ENCODE measurements at places on chromosomes 7 and 10.

- no peak for DNase-seq
Measured at GRCh38 chr10:91210014-91210413, 10.4 kb upstream of the PCGF5 start.

DNA sequence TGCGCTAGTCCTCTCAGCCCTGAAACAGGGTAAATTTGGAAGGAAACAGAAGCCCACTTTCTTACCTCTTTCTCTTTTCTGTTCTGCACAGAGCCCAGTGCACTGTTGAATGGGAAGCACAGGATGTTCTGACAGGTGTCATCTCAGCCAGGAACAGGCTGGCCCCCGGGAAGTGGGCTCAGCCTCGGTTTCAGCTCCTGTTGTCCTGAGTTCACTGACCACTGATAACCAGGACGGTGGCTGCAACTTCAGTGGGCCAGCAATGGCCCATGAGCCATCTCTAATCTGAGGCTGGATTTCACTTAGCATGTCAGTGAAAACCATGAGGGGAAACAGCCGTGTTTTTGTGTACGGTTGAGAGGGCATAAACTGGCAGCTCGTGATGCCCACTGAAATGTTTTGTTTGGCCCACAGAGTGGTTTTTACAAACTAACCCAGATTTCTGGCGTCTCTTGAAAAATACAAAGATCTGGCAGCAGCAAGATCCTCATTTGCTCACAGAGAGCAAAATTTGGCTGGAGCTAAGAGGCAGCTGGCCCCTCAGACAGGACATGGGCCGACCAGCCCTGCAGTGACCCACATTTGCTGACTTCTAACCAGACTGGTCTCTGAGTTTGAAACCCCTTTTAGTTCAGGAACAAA, 455.9 kb downstream of the PAXIP1 start:
- no peak for DNase-seq

- DNase-seq: no peak
Measured at GRCh38 chr7:125423458-125424155, 494.0 kb upstream of the POT1 start.

GRCh38 chr10:60139798-60140566, 233.6 kb upstream of the CCDC6 start:
- DNase-seq: no peak

DNA sequence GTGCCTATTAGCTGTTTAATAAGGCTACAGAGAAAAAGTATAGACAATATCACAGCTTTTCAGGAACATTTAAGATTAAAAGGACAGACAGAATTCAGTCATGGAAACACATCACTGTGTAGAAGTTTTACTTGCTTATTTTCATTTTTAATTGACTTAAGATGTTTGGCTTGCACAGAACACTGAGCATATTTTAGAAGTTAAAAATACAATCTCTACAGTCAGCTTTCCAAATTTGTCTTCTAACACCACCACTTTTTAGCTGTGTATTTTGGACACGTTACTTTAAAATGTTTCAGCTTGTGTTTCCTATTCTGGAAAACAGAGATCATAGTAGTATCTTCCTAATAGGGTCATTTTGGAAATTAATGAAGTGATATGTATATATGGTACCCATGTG, 11.8 kb downstream of the CFAP69 start:
- no peak for DNase-seq

DNA sequence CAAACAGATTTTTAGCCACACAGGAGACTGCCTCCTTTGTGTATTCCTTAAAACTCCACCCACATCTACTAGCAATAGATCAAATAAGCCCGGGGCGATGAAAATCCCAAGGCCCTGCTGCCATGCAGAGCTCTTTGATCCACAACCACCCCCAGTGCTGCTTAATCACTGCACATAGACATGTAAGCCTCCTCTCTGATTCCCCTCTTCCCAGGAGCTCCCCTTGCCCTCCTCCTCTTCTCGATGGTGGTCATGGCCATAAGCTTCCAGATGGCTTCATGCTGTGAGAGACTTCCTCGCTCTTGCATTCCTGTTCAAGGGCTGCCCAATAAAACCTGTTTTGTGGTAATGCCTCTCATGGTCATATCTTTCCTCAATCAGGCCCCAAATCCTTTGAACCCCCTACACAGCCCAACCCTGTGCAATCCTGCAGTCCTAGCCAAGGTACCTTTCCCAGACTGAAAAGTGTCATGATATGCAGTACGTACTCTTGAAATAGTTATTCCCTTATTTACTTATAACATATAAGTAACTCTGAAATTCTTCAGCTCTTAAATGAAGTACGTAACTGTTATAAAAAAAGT, 158.5 kb downstream of the CACNA2D1 start:
- DNase-seq: no peak

GRCh38 chr10:87918254-87918859, 54.9 kb downstream of the PTEN start:
- DNase-seq: no peak

- no peak for DNase-seq
Measured at GRCh38 chr10:99785646-99786045, 3.2 kb downstream of the ABCC2 start.

DNA sequence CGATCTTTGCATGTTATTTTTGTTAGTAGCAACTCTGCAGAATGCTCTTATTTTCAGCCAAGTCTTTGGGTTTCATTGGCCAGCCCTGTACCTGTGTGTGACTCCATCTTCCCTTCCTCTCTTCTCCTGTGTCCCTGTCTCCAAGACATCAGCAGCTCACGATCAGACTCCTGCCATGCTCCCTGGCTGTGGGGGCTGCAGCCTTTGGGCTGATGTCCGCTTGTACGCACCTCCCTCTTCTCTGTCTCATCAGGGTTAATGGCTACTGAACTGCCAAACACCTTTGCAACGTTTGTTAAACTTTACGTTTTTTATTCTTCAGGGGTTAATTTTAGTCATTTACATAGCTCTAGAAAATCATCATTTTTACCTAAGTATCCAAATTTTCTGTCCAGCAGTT, 103.5 kb upstream of the RET start:
- DNase-seq: no peak

All from pancreas (tissue), 10 donors.